ENCODE measurements at places on chromosomes 16 and 17. TPM values are rescaled to one million over a fixed set of nuclear protein-coding genes. Genes with fewer than 3 reads are reported as not detected.

Gene GPRC5B
- total RNA-seq = 5.6 TPM

Gene GDPD1
- total RNA-seq = 2.2 TPM

Gene NOXO1
- not detected for total RNA-seq

Gene C1QTNF1
- 72.2 TPM for total RNA-seq

Gene NEUROD2
- not detected for total RNA-seq

Gene NECAB2
- 0.95 TPM for total RNA-seq

DNA sequence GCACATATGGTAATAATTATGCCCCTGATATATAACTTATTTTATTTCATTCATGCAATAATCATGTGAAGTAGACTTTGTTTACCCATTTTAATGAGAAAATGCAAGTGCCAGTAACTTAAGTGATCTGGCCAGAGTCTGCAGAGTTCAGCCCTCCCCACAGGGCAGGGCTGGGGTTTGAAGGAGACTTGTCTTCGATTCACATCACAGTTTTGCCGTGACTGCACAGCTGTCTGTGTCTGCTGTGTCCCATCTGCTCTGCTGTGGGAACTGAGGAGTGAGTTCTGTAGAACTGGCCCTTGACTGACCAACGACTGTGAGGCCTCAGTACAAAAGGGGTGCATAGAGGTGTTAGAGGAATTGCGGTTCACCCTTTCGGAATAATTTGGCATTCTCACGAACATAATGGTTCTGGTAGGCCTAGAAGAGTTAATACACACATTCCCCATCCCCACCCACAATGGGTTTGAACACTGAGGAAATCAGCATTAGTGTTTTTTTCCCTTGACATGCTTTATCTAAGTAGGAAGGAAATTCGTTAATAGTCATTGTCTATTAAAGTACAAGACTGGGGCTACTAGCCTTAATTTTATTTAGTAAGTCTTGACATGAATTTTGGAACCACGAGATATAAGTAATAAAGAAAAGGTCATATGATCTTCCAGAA is 113.6 kb upstream of the MON1B start:
- no peaks in the 10 kb centered on the region for H3K27me3 ChIP-seq
- H3K36me3 ChIP-seq = no peaks in the 10 kb centered on the region
- H3K4me3 ChIP-seq = no peak overlapping the region
- H3K27ac ChIP-seq = peak overlapping the region; percentile 22
- H3K4me1 ChIP-seq = peaks cover 4% of the 10 kb centered on the region

DNA sequence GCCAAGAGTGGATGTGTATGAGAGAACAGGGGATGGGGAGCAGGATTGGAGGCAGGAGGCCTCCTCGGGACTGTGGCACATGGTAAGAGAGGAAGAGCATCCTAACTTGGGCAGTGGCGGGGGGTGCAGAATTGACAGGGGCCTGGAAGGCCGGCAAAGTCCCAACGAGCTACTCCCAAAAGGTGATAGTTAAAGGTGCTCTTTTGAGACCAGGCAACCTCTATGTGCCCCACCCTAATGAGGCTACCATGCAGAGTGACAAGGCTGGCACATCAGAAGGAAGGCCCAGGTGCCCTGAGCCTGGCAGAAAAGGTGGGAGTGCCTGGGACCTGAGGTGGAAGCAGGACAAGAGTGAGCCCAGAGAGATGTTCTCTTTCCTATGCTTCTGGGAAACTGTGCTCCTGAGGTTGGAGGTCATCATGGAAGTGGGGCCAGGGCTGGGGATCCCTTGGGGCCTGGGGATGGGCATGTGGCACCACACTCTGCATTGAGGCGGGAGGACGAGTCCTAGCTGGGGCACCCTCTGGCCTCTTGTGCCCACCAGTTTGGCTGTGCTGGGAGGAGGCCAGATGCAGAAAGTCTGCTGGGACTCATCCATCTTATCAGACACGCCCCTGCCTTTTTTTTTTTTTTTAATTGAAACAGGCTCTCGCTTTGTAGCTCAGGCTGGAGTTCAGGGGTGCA is 5.9 kb downstream of the RAB11FIP4 start:
- peaks cover 3% of the 10 kb centered on the region for H3K4me1 ChIP-seq
- DNase-seq = peak; percentile 47
- peaks cover 8% of the 10 kb centered on the region for H3K27me3 ChIP-seq

DNA sequence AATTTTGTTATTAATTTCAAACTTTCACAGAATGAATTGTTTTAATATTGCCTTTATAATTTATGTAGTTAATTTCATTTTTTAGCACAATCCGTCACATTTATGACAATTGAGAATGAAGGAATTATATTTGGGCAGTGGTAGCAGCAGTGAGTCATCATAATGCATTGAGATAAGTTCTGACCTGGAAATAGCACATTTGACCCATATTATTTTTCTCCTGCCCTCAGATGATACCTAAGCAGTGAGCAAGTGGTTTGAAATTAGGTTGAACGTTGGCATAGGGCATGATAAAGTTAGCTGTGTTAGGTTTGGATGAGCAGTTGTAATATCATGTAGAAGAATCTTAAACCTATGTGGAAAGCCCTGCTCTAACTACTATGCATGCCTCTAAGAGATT is 1431.3 kb upstream of the CDH8 start:
- H3K36me3 ChIP-seq = no peaks in the 10 kb centered on the region
- no peak overlapping the region for H3K4me3 ChIP-seq
- H3K4me1 ChIP-seq = no peaks in the 10 kb centered on the region
- DNase-seq = no peak

- H3K4me3 ChIP-seq = no peak overlapping the region
- no peak for DNase-seq
- H3K27ac ChIP-seq = no peak overlapping the region
- H3K36me3 ChIP-seq = no peaks in the 10 kb centered on the region
- H3K27me3 ChIP-seq = no peaks in the 10 kb centered on the region
- no peaks in the 10 kb centered on the region for H3K4me1 ChIP-seq
These were observed 108.3 kb upstream of the FAM20A start for GRCh38 chr17:68709461-68709860.

GRCh38 chr17:83119987-83120864 is 40.8 kb downstream of the METRNL start:
- H3K27ac ChIP-seq = peak overlapping the region; percentile 46
- no peaks in the 10 kb centered on the region for H3K27me3 ChIP-seq
- H3K4me3 ChIP-seq = peak overlapping the region; percentile 10
- DNase-seq = peak; percentile 94
- peaks cover 21% of the 10 kb centered on the region for H3K4me1 ChIP-seq

DNA sequence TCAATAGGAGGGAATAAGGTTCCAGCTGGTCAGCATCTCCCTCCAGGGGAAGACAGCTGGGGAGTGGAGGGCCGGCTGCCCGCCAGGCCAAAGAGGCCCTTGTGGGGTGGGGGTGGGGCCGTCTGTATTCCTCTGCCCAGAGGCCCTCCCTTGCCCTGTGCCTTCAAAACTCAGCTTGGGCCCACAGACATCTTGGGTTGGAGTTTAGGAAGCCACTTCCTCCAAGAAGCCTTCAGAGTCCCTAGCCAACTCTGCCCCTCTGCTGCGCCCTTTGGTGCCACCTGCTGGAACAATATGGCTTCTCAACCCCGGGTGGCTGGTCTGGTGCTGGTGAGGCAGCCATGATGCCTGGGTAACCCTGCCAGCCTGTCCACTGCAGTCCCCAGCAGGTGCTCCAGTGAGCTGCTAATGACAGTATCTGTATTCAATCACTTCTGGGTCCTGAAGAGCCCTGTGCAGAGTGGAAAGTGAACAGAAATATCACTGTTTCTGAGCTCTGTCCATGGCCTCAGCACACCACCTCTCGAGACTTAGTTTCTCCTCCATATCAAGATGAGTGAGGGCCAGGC is 16.7 kb downstream of the HSD11B2 start:
- H3K27me3 ChIP-seq = no peaks in the 10 kb centered on the region
- H3K27ac ChIP-seq = peak overlapping the region; percentile 62
- H3K36me3 ChIP-seq = peaks cover 99% of the 10 kb centered on the region
- H3K4me1 ChIP-seq = peaks cover 27% of the 10 kb centered on the region
- no peak for DNase-seq

- H3K4me1 ChIP-seq = no peaks in the 10 kb centered on the region
- no peaks in the 10 kb centered on the region for H3K36me3 ChIP-seq
- H3K27me3 ChIP-seq = no peaks in the 10 kb centered on the region
- no peak overlapping the region for H3K27ac ChIP-seq
- H3K4me3 ChIP-seq = no peak overlapping the region
- no peak for DNase-seq
These were observed 146.8 kb downstream of the SOX9 start for GRCh38 chr17:72267601-72268000.

DNA sequence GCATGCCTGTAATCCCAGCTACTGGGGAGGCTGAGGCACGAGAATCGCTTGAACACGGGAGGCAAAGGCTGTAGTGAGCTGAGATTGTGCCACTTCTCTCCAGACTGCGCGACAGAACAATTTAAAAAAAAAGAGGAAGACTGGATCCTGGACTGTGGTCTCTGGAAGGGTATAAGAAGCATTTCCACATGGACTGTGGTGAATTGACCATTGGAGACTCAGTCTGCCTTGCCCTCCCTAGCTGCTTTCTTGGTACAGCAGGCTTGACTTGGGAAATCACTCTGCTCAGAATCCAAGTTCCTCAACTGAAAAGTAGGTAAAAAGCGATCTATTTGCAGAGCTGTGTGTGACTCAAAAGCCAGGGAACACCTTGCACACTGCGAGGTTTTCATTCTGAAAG is 1.0 kb upstream of the MGRN1 start:
- no peaks in the 10 kb centered on the region for H3K36me3 ChIP-seq
- H3K4me1 ChIP-seq = peaks cover 47% of the 10 kb centered on the region
- H3K4me3 ChIP-seq = no peak overlapping the region
- H3K27me3 ChIP-seq = no peaks in the 10 kb centered on the region
- DNase-seq = no peak
- peak overlapping the region; percentile 99 for H3K27ac ChIP-seq

GRCh38 chr16:8941718-8942344 is 21.9 kb downstream of the USP7 start:
- H3K27me3 ChIP-seq = no peaks in the 10 kb centered on the region
- no peak overlapping the region for H3K4me3 ChIP-seq
- no peak overlapping the region for H3K27ac ChIP-seq
- DNase-seq = no peak
- H3K36me3 ChIP-seq = peaks cover 6% of the 10 kb centered on the region
